Stimulated activated CD4-positive, alpha-beta T cell treated with anti-CD3 and anti-CD28 coated beads, TNF-alpha, amount 100 ng/mL, for 24 hours (primary cell): ENCODE measurements at places on chromosomes 2 and 18.

DNA sequence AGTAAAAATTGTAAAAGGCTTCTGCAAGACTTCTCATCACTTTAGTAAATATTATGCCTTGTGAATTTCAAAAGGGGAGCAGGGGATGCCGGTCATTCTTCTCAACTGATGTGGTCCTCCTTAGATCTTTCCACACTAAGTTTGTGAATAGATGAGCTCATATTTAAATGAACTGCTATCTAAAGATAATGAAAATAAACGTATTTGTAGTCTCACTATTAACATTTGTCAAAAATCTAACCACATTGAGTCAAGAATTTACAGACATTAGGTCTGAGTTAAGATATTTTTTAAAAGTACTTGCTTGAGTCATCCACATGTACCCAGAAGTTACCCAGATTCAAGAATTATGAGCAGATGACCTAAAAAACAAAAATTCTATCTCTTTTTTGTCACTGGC, 6.5 kb downstream of the PRPF40A start:
- DNase-seq: no peak

- no peak for DNase-seq
Measured at GRCh38 chr2:112698834-112699515, 21.8 kb upstream of the NT5DC4 start.

GRCh38 chr2:59665021-59665420, 888.4 kb downstream of the BCL11A start:
- DNase-seq: no peak

DNA sequence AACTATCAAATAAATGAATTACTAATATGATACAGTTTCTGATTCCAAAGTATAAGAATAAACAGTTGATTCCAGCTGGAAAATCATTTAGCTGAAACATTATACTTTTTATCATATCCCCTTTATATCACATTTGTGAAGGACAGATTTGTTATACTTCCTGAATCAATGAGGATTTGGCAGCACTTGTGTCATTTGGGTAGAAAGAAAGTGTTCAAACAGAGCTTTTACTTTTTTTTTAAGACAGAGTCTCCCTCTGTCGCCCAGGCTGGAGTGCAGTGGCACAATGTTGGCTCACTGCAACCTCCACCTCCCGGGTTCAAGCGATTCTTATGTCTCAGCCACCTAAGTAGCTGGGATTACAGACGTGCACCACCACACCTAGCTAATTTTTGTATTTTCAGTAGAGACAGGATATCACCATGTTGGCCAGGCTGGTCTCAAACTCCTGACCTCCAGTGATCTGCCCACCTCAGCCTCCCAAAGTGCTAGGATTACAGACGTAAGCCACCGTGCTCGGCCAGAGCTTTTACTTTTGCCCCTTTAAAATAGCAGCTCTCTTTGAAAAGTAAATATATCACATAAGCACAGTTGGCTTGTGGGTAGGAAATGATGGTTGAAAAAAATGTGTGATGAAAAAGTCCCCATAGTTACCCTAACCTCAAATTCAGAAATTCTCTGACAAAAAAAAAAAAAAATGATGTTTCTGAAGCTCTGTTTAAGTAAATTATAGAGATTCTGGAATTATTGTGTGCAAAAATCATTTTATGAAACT, 95.2 kb downstream of the DTNA start:
- DNase-seq: no peak
